ENCODE measurements at places on chromosomes 6 and 20. TPM values are rescaled to one million over a fixed set of nuclear protein-coding genes. Genes with fewer than 3 reads are reported as not detected.

The SIRPD gene
- not detected for total RNA-seq

The SEMG1 gene
- total RNA-seq = not detected

The SCGN gene
- total RNA-seq = not detected

The HLA-DMA gene
- total RNA-seq = 3.4 TPM

The GPX5 gene
- total RNA-seq = not detected

The NT5DC1 gene
- total RNA-seq = 28.3 TPM

The BNIP5 gene
- total RNA-seq = not detected

The DEFB132 gene
- total RNA-seq = not detected

The BPIFB2 gene
- not detected for total RNA-seq

The CNKSR3 gene
- 4.7 TPM for total RNA-seq

The TOMM6 gene
- 266 TPM for total RNA-seq

The PPP1R10 gene
- 32.7 TPM for total RNA-seq

The ACSS1 gene
- total RNA-seq = 15.6 TPM

The AKAP7 gene
- total RNA-seq = 3.1 TPM

The APCDD1L gene
- total RNA-seq = not detected

The PDE10A gene
- total RNA-seq = 27.5 TPM

The ENTPD6 gene
- 175 TPM for total RNA-seq

The FNDC11 gene
- total RNA-seq = 0.09 TPM

The LY86 gene
- total RNA-seq = not detected

Data from A549 treated with ZK216348 at 1 μM for 4 hours (cell line).